Right renal cortex interstitium (tissue), 3 donors: ENCODE measurements at places on chromosomes 2 and 18. TPM values are rescaled to one million over a fixed set of nuclear protein-coding genes. Genes with fewer than 3 reads are reported as not detected.

SLC35F6 gene
- 16.3 TPM for polyA plus RNA-seq

SPP2 gene
- polyA plus RNA-seq, result not detected

FOXD4L1 gene
- 0.19 TPM for polyA plus RNA-seq

REEP1 gene
- polyA plus RNA-seq, result 3.3 TPM

TACR1 gene
- polyA plus RNA-seq, result 2.3 TPM

HOXD10 gene
- 118 TPM for polyA plus RNA-seq

CCDC148 gene
- polyA plus RNA-seq, result 8.0 TPM

GREB1L gene
- polyA plus RNA-seq, result 2.8 TPM

PLGLB2 gene
- 2.9 TPM for polyA plus RNA-seq

SCN2A gene
- polyA plus RNA-seq, result 2.0 TPM

GPR45 gene
- not detected for polyA plus RNA-seq

CDH19 gene
- polyA plus RNA-seq, result 0.32 TPM
